ENCODE measurements at places on chromosomes 2 and 18.

DNA sequence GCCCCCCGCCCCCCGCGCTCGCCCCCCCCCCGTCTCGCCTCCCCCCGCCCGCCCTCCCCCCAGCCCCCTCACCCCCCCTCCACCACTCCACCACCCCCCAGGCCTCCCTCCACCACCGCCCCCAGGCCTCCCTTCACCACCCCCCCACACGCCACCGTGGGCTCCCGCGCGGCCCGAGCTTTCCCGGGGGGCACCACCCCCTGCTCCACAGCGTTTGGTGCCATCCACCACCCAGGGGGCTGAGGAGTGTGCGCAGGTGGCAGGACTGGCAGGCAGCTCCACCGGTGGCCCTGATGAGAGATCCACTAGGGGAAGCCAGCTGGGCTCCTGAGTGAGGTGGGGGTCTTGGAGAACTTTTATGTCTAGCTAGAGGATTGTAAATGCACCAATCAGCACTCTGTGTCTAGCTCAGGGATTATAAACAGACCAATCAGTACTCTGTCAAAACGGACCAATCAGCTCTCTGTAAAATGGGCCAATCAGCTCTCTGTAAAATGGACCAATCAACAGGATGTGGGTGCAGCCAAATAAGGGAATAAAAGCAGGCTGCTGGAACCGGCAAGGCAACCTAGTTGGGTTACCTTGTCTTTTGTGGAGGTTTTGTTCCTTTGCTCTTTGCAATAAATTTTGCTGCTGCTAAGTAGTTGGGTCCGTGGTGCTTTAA, 43.0 kb upstream of the ITSN2 start:
- no peak for DNase-seq

DNA sequence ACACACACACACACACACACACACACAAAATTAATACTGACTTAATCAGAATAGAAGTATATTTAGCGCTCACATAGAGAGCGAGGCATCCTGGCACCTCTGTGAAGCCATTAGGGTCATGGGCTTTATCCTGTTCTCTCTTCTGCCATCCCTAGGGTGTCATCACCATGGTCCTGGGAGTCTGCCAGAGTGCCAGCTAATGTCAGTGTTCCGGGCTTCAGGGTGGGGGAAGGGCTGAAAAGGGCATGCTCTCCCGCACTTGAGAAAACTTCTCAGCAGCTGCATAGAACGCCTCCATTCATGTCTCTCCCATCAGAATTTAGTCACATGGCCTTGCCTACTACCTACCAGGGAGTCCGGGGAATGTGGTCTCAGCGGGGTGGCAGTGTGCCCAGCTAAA, 19.7 kb upstream of the DYNC2LI1 start:
- peak; percentile 44 for DNase-seq

DNA sequence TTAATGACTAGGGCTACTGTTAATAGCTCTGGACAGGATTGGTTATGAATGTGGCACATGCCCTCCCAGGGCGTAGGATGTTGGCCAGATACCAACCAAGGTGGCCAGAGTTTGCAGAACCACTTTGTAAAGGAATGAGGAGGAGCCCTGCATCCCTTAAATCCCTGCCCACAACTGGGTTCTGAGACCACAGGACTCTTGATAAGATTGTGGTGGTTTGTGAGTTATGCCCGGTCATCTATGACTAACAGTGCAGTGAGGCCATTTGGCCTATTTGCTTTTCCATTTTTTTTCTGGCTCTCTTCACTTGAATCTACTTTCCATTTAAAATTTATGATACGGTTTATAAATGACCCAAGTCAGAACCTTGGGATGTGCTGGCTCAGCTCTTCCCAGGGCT, 294.5 kb downstream of the PRKCE start:
- DNase-seq = peak; percentile 90

DNA sequence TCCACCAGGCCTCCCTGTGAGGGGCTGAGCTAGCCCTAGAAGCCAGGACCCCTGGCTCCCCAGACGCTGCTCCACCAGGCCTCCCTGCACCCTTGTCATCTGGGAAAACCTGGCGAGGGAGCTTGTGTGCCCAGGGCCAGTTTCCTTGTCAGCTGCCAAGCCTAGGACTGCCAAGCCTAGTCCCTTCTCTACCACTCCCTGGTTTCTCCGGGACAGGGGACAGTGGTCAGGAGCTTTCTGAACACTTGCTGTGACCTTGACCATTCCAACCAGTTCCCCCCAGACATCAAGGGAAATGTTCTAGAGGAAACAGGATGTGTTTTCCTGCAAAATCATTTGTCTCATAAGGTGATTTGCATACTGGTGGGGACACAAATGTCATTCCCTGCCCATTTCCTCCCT, 41.3 kb upstream of the MRPL33 start:
- no peak for DNase-seq

DNA sequence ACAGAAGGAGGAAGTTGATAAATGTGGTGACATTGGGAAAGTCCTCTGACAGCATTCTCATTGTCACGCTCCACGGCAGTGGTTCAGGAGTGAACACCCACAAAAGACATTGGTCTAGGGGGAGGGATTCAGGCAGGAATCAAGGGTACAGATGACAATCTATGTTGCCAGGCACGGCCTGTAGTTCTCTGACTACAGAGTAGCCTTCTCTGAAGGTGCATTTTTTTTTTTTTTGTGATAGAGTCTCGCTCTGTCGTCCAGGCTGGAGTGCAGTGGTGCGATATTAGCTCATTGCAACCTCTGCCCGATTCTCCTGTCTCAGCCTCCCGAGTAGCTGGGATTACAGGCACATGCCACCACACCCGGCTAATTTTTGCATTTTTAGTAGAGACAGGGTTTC, 7.4 kb upstream of the MOB1A start:
- DNase-seq = peak; percentile 28

DNA sequence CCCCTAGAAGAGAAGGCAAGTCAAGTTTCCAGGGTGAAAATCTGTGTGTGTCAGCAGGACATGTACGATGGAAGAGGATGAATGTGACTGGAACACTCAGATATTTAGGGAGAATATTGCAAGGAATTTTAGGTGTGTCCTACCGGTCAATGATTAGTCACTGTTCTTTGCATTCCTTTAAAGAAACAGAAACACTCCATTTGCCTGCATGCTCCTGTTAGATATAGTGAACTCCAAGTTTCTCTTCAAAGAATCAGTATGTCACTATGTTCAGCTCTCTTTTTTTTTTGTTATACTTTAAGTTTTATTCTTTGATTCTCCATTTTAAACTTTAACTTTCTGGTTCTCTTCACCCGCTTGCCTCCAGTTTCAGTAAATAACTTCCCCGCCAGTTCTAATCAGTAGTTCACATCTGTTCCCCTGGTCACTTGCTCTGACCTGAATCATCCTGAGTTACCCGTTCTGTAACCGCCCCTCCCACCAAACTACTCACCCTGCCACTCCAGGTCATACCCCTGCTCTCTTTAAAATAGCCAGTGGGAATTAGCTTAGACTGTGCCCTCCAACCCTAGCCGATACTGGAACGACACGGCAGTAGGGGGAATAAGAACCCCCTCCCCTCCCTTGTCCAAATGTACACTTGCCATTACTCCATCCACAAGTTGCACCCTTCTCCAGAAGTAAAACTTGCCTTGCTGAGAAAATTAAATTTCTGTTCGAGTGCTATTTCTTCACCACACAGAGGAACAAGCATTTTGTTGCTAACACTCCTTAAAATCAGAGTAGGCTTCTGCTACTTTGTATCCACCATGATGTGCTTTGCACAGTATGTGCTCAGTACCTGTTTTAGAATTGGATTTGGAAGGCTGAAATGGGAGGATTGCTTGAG, 268.4 kb downstream of the METTL4 start:
- DNase-seq = peak; percentile 76

DNA sequence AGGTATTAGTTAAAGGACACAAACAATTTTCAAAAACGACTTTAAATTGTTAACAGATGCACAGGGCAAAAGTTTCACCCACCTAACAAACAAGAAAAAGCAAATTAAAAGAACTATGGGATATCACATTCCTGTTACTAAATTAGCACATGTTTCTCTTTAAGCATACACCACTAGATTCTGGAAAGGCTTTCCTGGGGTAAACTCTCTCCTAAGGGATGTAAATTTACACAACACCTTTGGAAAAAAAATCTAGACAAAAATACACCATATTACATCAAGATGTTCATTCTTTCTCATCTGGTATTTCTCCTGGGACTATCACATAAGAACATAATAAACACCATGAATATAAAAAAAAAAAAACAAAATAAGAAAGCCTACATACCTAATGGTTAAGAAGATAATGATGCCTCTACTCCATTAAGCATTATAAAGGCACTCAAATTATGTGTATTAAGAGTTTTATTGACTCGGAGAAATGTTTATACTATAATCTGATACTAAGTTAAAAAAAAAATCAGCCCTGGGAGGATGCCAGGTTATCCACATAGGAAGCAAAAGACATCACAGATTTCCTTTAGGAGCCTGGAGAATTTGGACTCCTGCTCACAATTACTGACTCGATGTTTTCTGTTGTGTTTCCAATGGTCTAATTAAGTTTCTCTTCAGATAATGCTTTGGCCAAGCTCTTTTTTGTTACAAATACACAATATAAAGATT, 82.8 kb upstream of the AFF3 start:
- no peak for DNase-seq

DNA sequence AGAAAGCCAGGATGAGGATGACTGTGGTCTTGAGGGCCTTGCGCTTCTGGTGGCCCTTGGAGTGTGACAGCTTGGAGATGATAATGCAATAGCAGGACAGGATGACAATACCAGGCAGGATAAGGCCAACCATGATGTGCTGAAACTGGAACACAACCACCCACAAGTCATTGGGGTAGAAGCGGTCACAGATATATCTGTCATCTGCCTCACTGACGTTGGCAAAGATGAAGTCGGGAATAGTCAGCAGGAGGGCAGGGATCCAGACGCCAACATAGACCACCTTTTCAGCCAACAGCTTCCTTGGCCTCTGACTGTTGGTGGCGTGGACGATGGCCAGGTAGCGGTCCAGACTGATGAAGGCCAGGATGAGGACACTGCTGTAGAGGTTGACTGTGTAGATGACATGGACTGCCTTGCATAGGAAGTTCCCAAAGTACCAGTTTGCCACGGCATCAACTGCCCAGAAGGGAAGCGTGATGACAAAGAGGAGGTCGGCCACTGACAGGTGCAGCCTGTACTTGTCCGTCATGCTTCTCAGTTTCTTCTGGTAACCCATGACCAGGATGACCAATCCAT, 2.7 kb downstream of the CXCR4 start:
- DNase-seq = no peak

DNA sequence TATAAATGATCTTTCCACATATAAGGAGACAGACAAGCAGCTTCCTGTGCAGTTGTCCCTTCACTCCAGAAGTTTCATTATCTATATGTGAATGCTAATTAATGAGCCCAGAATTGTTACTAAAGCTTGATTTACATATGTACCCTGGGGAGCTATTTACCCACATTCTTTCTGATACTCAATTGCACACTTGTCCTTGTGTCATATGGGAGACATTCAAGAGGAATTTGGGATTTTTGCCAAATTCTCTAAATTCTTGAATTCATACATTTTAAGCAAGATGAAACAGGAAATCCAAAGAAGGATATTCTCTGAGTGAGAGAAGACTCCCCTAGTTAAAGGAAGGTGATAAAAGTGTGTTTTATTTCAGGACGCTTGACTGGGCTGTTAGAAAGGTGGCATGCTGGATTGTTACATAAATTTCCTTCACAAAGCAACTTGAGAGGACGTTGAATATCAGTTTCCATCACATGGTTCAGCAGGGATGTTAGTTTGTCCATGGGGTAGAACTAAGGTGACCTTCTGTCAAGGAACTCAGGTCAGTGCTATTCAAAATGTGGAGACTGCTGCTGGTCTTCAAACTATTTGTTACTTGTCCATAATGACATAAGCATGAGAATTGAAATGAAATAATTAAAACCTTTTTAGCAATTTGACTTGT, 368.2 kb downstream of the IRS1 start:
- peak; percentile 36 for DNase-seq

DNA sequence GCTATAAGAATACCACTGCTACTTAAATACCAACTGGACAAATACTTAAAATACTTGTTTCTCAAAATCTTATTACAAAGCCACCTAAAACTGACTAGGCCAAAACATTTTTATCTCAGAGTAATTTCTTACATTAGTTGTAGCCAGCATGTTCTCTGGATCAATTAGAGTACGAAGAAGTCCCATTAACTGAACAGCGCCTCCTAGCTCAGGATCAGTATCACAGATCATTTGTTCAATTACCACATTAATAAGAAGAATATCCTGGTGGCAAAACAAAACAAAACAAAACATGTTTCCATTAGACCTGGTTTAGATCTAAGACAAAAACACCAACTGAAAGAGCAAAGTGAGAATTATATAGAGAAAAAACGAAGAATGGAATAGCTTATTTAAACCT, 36.0 kb downstream of the PPP4R3B start:
- no peak for DNase-seq

GRCh38 chr18:25819746-25820363, 270.6 kb downstream of the SS18 start:
- no peak for DNase-seq

- DNase-seq = peak; percentile 35
Observed at GRCh38 chr2:237421542-237422116, 7.7 kb upstream of the COL6A3 start.

- DNase-seq = peak; percentile 73
Observed at GRCh38 chr2:152573168-152573567, 144.1 kb downstream of the PRPF40A start.

DNA sequence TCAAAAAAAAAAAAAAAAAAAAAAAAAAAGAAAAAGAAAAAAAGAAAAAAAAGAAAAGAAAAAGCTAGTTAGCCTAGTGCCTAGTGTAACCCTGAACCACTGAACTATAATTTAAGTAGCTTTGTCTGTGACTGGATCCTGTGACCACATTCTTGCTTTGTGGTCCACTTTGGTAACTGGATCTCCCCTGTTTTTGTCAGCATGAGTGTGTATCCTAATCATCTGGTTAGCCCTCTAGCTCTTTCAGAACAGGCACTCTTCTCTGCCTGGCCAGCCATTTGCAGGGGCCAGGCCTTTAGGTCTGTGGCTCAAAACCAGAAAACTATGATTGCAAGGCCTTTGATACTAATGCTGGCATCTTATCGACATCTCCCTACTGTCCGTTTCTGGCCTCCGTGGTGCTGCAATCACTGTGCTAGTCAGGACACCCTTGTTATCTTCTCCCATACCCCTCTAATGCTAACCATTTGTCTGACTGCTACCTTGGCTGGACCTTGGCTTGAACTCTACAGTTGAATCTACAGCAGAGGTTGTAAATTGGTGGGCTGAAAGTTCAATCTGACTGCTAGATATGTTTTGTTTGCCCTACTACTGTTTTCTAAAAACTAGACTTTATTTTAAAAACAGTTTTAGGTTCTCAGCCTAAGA, 40.5 kb downstream of the RBKS start:
- no peak for DNase-seq

- DNase-seq = no peak
Observed at GRCh38 chr2:235727174-235727573, 233.3 kb downstream of the AGAP1 start.

DNA sequence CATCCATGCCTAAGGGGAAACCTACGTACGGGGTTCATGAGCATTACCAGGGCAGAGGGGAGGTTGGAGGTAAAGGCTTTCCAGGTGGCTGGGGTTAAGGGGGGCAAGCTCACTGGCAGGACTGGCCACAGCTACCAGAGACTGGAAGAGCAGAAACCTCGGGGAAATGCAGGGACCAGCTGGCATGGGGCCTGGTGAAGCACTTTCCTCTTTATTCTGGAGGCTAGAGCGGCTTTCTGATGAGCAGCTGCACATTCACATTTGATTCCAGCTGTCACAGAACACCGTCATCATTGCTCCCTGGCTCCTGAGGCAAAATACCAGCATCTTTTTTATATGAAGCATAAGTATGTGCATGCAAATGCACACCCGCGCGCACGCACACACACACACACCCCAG, 28.7 kb upstream of the LRRC30 start:
- no peak for DNase-seq
